Right lobe of liver (tissue), 6 donors: ENCODE measurements at places on chromosomes 5 and 9. TPM values are rescaled to one million over a fixed set of nuclear protein-coding genes. Genes with fewer than 3 reads are reported as not detected.

IL13 gene
- total RNA-seq, result 0.26 TPM

QRFP gene
- total RNA-seq, result 3.3 TPM

TMC1 gene
- not detected for total RNA-seq

SVEP1 gene
- 4.5 TPM for total RNA-seq

AHRR gene
- total RNA-seq, result 0.06 TPM

FRMD3 gene
- 0.37 TPM for total RNA-seq

STPG3 gene
- total RNA-seq, result not detected

SIT1 gene
- total RNA-seq, result 0.33 TPM

TEX48 gene
- total RNA-seq, result not detected

SPINK13 gene
- not detected for total RNA-seq

SPATA6L gene
- 6.0 TPM for total RNA-seq
